ENCODE measurements at places on chromosomes 16 and 17.

DNA sequence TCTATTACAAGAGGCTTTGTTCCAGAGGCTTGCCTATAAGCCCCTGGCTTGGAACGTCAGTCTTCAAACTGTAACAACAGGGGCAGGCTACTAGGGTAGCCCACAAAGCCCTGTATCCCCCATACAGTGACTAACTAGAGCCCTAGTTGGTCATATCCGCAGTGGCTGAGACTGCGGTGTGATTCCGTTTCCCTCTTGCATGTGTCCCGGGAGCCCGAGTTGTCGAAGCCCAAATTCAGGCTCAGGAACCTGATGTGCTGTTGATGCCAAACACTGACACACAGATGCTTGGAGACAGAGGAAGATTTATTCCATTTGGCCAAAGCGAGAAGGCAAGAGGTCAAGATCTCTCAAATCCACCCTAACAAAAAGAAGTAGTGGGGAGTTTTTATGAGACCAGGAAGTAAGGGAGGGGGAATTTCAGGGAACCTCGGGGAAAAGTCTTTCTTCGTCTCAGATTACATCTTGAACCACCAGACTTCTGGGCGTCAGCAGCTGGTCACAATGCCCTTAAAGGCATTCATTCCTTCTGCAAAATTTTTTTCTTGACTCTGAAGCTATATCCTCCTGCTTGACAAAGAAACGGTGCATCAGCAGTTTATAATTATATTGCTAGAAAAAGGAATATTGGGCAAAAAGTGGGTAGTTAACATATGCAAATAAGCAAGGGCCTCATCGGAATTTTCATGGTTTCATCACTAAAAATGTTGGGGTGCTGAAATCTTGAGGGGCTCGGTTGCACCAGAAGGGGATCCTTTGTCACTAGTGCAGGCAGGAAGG lies 879 bp downstream of the SLFN5 start:
- H3K27me3 ChIP-seq: no peaks in the 10 kb centered on the region
- peaks cover 79% of the 10 kb centered on the region for H3K4me1 ChIP-seq
- peaks cover 13% of the 10 kb centered on the region for H3K36me3 ChIP-seq
- peak overlapping the region; percentile 94 for H3K27ac ChIP-seq
- peak overlapping the region; percentile 60 for H3K4me3 ChIP-seq
- peak; percentile 81 for DNase-seq

DNA sequence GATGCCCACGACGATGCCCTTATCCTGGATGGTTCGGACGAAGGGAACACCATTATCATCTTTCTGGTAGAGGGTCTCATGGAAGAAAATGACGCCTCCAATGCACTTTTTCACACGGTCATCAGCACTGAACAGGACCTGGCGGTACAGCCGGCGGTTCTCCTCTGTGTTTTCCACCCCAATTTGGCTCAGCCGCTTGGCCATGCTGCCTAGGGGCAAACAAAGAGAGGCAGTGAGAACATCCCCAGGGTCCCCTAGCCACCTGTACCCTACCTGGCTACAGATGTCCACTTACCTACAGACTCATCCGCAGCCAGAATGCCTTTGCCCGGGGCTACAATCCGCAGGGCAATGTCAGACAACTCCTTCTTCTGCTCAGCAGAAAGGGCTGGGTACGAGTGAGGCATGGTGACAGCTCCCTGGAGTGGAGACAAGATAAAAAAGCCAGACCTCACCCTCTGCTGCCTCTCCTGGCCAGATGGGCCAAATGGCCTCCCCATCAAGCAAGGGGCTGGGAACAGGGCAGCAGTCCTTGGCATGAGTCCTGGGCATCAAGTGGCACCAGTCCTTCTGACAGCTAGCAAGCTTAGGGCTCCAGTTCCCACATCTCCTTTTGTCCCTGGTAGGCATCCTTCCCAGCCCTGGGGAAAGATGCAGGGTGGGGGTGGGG lies 1.4 kb downstream of the ALDOC start:
- no peak for DNase-seq
- no peak overlapping the region for H3K27ac ChIP-seq
- no peaks in the 10 kb centered on the region for H3K36me3 ChIP-seq

GRCh38 chr16:81500833-81501521 lies 56.4 kb downstream of the CMIP start:
- H3K27me3 ChIP-seq: no peaks in the 10 kb centered on the region
- H3K36me3 ChIP-seq: no peaks in the 10 kb centered on the region
- peak; percentile 82 for DNase-seq
- H3K27ac ChIP-seq: peak overlapping the region; percentile 82

DNA sequence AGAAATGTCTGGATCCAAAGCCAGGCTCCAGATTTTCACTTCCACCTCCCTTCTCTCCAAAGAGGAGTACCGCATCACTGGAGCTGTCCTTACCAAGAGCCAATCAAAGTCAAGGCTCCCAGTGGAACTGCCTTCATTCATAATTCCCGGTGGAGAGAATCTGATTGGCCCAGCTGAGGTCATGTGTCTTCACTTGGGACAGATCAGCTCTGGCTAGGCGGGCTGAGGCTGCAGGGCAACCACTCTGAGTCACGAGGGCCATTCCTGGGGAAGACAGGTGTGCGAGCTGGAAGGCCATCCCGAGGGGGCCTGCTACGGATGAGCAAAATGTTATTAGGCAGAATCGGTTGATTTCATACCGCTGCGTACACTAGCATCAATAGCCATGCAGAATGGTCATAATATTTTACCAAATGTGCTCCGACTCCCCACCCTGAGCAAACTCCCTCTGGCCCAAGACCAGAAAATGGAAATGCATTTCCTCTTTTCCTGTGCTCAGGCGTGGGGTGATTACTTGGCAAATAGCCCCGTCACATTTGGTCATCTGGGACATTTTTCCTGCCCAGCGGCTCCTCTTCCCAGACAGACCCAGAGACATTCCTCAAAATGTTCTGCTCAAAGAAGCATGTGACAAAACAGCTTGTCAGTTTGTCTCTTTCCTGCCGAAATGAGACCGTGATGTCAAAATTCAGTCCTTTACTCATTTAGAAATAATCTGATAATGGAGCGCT lies 111.1 kb downstream of the AIPL1 start:
- no peaks in the 10 kb centered on the region for H3K36me3 ChIP-seq
- no peak for DNase-seq
- peaks cover 9% of the 10 kb centered on the region for H3K27me3 ChIP-seq
- H3K4me3 ChIP-seq: no peak overlapping the region

DNA sequence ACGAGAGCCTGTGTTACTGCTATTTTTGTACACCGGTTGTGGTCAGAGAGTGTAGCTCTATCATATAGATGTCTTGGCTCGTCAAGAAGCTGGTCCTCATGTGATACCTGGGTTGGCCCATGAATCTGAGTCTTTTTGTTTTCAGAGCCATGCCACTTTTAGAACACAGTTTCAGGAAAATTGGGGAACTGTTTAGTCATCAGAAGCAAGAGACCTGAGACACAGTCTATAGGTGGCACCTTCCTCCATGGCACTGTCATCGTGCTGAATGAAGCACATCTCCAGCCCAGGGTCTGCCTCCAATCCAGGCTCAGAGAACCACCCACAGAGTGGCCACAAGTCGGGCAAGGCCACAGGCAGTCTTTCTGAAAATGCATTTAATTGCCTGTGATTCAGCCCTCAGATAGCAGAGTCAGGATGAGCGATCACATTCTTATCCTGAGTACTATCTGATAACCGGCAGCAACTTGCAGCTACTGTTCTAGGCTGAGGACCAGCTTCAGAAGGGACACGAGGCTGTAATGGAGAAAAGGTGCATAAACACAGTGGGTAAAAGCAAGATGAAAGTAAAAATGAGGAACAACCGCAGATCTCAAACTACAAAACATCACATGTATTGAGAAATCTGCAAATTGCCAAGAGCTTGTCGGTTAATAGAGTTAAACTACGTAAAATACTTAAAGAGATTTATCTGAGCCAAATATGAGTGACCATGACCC lies 14.2 kb upstream of the HAPSTR1 start:
- peaks cover 21% of the 10 kb centered on the region for H3K4me1 ChIP-seq
- no peaks in the 10 kb centered on the region for H3K27me3 ChIP-seq
- peak overlapping the region; percentile 68 for H3K27ac ChIP-seq
- DNase-seq: no peak

DNA sequence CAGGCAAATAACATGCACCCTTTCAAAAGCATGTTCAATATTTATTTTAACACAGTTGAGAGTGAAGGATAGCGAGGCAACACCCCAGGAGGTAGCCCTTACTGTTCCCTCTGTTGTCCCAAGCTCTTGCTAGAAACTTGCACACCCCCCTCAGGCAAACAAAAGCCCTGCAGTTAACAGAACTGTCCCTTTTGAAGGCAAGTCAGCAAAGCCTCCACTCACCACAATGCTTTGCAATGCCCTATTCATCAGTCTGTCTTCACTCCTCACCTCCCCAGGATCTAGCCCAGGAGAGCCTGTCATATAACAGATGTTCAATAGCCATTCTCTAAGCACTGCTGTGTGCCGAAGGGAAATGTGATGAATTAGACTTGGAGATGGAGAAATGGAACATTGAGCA lies 3.5 kb upstream of the CNEP1R1 start:
- H3K4me1 ChIP-seq: peaks cover 15% of the 10 kb centered on the region
- peaks cover 4% of the 10 kb centered on the region for H3K27me3 ChIP-seq
- no peaks in the 10 kb centered on the region for H3K36me3 ChIP-seq
- no peak overlapping the region for H3K4me3 ChIP-seq
- H3K27ac ChIP-seq: no peak overlapping the region

- no peak overlapping the region for H3K4me3 ChIP-seq
- no peak overlapping the region for H3K27ac ChIP-seq
- DNase-seq: no peak
- no peaks in the 10 kb centered on the region for H3K27me3 ChIP-seq
- no peaks in the 10 kb centered on the region for H3K36me3 ChIP-seq
Observed at GRCh38 chr16:8005096-8005860, 585.0 kb downstream of the TMEM114 start.

DNA sequence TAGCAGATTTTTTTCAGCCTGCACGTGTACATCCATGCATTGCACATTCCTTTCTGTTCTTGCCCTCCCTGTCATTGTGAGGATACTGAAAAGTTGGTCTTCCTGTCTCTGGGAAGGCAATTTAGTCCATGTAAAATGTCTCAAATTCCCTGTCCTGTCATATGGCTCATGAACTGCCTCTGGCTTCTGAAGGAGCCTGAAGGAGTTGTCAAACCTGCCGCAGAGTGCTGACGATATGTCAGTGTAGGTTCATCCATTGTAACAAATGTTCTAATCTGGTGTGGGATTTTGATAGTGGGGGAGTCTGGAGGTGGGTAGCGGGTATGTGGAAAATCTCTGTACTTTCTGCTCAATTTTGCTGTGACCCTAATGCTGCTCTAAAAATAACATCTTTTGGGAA lies 59.6 kb downstream of the YPEL2 start:
- H3K4me3 ChIP-seq: no peak overlapping the region
- no peak overlapping the region for H3K27ac ChIP-seq
- no peak for DNase-seq
- H3K27me3 ChIP-seq: no peaks in the 10 kb centered on the region
- no peaks in the 10 kb centered on the region for H3K4me1 ChIP-seq

DNA sequence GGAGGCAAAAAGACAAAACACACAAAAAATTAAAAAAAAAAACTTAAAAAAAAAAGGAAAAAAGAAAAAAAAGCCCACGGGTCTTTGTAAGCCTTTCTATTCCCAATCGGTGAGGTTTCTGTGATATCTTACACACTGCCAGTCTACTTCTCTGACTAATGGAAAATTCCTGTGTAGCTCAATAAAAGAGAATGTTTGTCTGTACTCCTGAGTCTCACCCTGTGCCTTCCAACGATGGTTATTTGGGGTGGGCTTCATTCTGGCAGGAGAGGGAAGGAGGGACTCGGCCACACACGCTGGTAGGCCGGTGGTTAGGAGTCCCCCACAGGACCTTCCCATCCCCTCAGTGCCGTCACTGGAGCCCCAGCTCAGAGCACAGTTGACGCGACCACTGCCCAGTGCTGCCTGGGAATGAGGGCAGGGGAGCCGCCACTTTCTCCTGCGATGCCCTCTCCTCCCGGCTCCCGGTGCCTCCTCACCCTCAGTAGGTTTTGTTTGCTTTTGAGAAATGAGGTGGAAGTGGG lies 68.0 kb downstream of the AMFR start:
- H3K27ac ChIP-seq: peak overlapping the region; percentile 62
- H3K36me3 ChIP-seq: peaks cover 8% of the 10 kb centered on the region
- peaks cover 23% of the 10 kb centered on the region for H3K4me1 ChIP-seq
- peak overlapping the region; percentile 47 for H3K4me3 ChIP-seq
- H3K27me3 ChIP-seq: no peaks in the 10 kb centered on the region

DNA sequence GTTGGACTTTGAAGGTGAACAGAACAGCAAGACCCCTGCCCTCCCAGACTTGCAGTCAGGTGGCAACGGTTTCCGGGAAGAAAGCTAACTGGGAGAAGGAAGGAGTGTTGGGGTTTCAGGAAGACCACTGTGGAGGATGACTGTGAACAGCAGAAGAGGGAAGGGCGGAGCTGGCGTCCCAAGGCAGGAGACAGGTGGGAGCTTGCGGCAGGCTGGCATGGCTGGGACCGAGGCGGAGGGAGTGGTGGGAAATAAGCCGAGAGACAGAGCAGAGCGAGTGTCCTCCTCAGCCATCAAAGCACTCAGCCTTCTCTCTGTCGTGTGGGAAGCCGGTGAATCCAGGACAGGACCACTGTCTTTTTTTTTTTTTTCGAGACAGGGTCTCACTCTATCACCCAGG lies 108.5 kb upstream of the CACNG5 start:
- H3K4me3 ChIP-seq: no peak overlapping the region
- no peaks in the 10 kb centered on the region for H3K27me3 ChIP-seq
- no peak for DNase-seq
- H3K27ac ChIP-seq: no peak overlapping the region
- H3K4me1 ChIP-seq: peaks cover 6% of the 10 kb centered on the region
- no peaks in the 10 kb centered on the region for H3K36me3 ChIP-seq

GRCh38 chr16:90041896-90042473 lies 22.7 kb upstream of the DBNDD1 start:
- H3K27ac ChIP-seq: no peak overlapping the region
- H3K36me3 ChIP-seq: peaks cover 23% of the 10 kb centered on the region
- H3K4me1 ChIP-seq: peaks cover 8% of the 10 kb centered on the region
- peaks cover 17% of the 10 kb centered on the region for H3K27me3 ChIP-seq
- H3K4me3 ChIP-seq: no peak overlapping the region

DNA sequence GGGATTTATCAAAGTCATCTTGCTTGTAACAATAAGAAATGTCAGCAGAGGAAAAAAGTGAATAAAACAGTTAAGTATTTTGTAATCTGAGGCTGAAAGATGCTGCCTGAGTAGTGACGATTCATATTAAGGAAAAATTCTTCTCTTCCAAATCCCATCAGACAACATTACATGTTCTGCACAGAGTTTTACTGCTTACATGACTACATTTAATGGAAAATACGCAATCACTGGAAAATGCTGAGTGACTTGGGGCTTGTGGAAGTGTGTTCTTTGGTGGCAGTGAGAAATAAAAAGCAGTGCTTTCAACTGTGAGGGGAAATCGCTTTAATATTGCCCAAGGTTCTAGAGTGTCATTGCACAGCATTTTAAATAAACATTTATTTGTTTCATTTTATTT lies 1025.2 kb upstream of the GOT2 start:
- H3K4me3 ChIP-seq: no peak overlapping the region
- no peaks in the 10 kb centered on the region for H3K4me1 ChIP-seq
- H3K27me3 ChIP-seq: no peaks in the 10 kb centered on the region
- DNase-seq: no peak
- H3K36me3 ChIP-seq: no peaks in the 10 kb centered on the region
- no peak overlapping the region for H3K27ac ChIP-seq
